ENCODE measurements at places on chromosomes 13 and 19.
A peak's percentile ranks its signal among the peaks of the same experiment; 100 is the strongest.

GRCh38 chr13:46202966-46203365 is 8.8 kb upstream of the LRRC63 start:
- no peak for DNase-seq

DNA sequence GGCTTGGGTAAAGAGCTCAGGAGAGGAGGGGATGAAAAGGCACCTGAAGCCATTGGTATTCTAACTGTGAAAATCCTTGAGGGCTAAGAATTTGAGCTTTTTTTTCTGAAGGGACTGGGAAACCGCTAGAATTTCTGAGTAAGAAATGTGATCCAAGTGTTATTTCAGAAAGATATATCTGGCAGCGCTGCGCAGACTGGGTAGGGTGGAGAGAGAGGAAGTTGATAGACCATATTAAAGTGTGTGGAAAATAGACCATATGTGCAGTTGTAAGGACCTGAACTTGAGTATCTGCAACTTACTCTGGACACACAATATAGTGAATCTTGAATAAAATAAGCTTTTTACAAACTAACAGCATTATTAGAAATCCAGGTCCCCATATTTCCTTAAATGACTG is 427.4 kb downstream of the NDFIP2 start:
- DNase-seq, result no peak

GRCh38 chr13:67392014-67392413 is 161.9 kb upstream of the PCDH9 start:
- DNase-seq, result no peak

GRCh38 chr13:35789335-35790165 is 313.1 kb upstream of the MAB21L1 start:
- peak; percentile 37 for DNase-seq

GRCh38 chr19:15223649-15224361 is 8.4 kb downstream of the EPHX3 start:
- DNase-seq, result no peak

DNA sequence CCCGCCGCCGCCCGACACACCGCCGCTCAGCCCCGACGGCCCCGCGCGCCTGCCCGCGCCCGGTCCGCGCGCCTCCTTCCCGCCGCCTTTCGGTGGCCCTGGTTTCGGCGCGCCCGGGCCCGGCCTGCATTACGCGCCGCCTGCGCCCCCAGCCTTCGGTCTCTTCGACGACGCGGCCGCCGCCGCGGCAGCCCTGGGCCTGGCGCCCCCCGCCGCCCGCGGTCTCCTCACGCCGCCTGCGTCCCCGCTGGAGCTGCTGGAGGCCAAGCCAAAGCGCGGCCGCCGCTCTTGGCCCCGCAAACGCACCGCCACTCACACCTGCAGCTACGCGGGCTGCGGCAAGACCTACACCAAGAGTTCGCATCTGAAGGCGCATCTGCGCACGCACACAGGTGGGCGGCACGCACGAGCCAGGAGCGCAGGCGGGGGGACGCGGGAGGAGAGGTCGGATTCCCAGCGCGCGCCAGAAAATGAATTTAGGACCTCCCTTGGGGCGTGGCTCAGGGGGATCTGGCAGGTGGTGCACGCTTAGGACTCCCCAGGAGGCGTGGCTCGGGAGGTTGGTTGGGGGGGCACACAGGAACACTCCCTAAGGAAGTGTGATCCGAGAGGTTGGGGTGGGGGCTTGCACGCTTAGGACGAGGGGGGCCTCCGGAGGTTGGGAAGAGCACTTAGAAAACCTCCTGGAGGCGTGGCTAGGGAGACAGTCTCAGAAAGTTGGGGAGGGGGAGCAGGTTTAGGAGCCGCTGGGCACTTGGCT is 1.2 kb downstream of the KLF2 start:
- DNase-seq, result no peak

DNA sequence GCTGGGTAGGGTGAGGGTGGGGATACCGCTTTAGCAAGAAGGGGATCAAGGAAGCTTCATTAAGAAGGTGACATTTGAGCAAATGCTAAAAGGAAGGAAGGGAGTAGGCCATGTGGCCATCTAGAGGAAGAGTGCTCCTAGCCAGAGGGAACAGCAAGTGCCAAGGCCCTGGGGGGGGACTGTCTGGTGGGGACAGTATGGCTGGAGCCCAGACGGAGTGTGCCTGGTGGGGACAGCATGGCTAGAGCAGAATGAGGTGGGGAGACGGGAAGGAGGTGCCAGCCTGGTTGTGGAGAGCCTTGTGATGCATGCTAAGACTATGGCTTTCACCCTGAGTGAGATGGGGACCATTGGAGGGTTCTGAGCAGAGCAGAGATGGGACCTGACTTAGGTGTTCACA is 2.1 kb upstream of the TGFB1 start:
- DNase-seq, result no peak

DNA sequence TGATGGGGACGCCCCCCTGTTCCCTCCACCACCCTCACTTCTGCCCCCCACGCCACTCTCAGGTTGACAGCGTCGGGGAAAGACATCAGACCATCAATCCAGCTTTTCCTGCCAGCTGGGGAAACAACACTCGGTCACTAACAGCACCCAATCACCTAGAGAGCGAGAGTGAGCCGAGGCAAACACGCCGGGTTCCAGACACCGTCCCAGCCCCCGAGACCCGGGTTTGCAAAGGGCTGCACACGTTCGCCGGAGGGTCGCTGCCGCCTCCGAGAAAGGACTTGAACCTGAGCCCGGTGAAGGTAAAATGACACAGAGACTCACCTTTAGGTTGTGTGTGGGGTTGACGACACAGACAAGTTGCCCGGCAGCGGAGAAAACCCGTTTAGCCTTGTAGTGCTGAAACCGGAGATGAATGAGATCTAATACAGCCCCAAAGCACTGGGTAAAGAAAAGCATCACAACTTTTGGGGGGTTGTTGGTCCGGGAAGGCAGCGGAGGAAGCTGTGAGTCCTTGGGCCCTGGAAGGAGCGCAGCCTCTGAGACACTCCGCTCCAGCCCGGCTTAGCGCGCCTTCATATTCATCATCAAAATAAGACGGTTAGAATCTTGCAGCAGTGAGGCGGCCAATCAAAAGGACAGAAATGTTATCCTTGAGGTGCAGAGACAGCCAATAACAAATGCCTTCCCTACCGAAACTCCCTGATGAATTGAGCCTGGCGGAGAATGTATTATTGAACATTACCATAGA is at the start of gene SIAH3:
Gene SIAH3 (minus strand): TSS at position 583 of the 751 bp plus-strand sequence. CDS start 124 bp downstream, at position 459.
- DNase-seq, result no peak

- DNase-seq, result peak; percentile 88
Measured at GRCh38 chr19:13104360-13104847, 1.7 kb upstream of the LYL1 start.

GRCh38 chr13:40407567-40407966 is 258.9 kb downstream of the FOXO1 start:
- DNase-seq, result no peak

DNA sequence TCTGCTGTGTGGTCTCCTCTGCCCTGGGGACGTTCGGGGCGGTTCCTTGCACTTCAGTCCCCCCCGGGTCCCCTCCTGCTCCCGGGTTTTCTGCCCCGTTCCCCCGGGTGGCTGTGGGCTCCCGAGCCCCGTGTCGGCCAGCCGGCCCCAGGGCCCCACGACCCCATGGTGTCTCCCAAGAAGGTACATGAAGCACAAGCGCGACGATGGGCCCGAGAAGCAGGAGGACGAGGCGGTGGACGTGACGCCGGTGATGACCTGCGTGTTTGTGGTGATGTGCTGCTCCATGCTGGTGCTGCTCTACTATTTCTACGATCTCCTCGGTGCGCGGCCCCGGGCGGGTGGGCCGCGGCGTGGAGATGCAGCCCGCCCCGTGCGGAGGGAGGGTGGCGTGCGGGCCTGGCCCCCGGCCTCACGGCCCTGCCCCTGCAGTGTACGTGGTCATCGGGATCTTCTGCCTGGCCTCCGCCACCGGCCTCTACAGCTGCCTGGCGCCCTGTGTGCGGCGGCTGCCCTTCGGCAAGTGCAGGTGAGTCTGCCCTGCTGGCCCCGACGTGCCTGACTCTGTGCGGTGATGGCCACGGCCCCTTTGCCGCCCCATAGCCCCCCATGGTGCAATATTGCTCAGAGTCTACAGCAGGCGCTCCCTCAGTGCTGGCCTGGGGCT is 11.3 kb downstream of the SPPL2B start:
- no peak for DNase-seq

GRCh38 chr19:16883522-16883921 is 5.3 kb upstream of the F2RL3 start:
- no peak for DNase-seq

- no peak for DNase-seq
Measured at GRCh38 chr13:62653371-62653770, 1237.7 kb upstream of the PCDH20 start.

DNA sequence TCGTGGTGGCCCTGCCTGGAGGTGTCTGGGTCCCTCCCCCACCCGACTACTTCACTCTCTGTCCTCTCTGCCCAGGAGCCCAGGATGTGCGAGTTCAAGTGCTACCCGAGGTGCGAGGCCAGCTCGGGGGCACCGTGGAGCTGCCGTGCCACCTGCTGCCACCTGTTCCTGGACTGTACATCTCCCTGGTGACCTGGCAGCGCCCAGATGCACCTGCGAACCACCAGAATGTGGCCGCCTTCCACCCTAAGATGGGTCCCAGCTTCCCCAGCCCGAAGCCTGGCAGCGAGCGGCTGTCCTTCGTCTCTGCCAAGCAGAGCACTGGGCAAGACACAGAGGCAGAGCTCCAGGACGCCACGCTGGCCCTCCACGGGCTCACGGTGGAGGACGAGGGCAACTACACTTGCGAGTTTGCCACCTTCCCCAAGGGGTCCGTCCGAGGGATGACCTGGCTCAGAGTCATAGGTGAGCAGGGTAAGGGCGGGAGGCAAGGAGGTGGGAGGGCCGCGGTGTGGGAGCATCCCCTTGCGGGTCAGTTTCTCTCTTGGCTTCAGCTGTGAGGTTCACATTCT is 19.2 kb downstream of the NECTIN2 start:
- no peak for DNase-seq

GRCh38 chr13:35714588-35715377 is 238.3 kb upstream of the MAB21L1 start:
- DNase-seq, result no peak

GRCh38 chr13:113491418-113491883 is 940 bp upstream of the DCUN1D2 start:
- DNase-seq, result peak; percentile 37

- no peak for DNase-seq
Measured at GRCh38 chr13:23380534-23380933, 53.0 kb downstream of the SACS start.

DNA sequence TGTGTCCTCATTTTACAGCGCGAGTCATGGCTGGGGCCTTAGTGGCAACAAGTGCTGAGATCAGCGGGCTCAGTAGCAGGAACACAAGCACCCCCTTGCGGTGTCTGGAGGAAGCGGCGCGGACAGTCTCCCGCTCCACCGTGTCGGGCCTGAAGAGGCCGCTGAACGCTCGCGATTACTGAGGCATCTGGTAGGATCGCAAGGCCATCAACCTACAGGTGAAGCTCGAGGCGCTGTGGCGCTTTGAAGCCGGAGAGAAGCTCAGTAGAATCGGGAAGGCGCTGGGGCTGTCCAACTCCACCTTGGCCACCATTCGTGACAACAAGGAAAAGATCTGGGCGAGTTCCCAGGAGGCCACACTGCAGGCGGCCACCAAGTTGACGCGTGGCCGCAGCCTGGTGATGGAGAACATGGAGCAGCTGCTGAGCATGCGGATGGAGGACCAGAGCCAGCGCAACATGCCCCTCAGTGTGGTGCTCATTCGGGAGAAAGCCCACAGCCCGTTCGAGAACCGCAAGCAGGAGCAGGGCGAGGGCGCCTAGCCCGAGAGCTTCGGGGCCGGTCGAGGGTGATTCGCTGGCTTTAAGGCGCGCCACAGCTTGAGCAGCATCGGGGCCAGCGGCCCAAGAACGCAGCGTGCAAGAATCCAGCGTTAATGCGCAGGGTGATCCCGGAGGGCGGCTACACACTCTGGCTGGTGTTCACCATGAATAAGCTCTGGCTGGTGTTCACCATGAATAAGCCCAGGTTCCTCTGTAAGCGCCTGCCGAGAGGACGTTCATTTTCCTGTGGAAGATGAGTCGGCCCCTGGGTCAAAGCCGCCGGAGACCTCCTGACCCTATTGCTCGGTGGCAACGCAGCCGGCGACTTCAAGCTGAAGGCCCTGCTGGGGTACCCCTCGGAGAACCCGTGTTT is 8.3 kb upstream of the MZF1 start:
- DNase-seq, result peak; percentile 82

- DNase-seq, result no peak
Measured at GRCh38 chr19:5826531-5827341, 12.8 kb downstream of the FUT6 start.

DNA sequence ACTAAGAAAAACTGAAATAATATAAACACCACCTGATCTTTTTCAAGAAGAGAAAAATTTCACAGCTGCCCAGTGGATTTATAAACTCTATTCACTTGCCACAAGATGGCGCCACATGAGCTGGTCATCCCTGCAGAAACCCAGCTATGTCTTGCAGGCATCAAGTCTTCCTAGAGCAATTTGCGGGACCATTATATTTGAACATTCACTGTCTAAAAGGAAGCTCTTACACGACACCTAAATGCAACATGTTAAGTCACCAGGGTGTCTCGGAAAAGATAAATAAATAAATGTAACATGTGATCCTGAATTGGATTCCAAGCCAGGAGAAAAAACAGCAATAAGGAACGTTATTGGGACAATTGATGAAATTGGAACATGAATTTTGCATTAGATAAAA is 20.3 kb upstream of the AKT2 start:
- peak; percentile 70 for DNase-seq

GRCh38 chr19:13400296-13400695 is 106.0 kb downstream of the CACNA1A start:
- no peak for DNase-seq

DNA sequence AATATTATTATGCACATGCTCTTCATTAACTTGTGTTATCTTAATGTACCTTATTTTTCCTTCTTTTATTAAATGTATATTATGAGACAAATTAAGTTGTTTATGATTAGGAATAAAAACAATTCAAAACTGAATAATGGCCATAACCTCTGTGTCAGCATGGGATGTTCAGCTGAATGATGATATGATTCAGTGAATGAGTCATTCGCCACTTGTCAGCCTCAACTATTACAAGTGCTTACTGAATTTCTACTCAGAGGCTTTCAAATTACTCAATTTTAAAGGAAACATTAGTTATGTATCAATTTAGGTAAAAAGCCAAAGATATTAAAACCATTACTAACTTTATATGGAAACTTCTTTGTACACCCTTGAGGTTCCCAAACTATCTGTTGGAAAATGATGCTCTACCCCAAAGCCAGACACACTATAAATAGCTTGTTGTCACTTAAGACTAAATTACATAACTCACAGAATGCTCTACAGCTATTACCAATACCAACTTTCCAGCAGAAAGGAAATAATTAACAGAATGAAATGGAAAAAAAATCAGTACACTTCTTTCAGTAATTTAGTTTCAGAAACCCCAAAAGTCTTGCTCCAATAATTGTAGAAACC is 14.4 kb downstream of the LIG4 start:
- DNase-seq, result peak; percentile 39

DNA sequence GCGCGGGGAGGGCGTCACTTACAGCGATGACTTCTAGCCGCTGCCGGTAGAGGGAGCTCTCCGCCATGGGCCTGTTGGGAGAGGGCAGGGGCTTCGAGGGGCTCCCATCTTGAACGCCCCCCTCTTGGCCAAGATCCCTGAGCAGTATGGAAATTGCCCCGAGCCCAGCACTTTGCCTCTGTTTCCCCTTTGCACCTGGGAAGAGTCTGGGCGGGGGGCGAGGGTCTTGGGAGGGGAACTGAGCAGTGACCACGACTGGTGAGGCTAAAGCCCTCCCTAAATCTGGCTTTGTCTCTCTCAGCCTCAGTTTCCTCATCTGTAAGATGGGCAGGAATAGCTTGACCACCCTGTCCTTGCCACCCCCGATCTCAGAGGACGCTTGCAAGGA is 2.8 kb downstream of the PALM3 start:
- no peak for DNase-seq

Data from kidney capillary endothelial cell (primary cell).